ENCODE measurements at places on chromosomes 6 and 20.

GRCh38 chr20:58749098-58749769, 56.6 kb downstream of the NPEPL1 start:
- DNase-seq: no peak

GRCh38 chr20:3786665-3787323, at the start of gene CENPB:
Gene CENPB (minus strand): TSS chr20:3786740. CDS start chr20:3786483, 257 bp downstream.
- peak; percentile 74 for DNase-seq

DNA sequence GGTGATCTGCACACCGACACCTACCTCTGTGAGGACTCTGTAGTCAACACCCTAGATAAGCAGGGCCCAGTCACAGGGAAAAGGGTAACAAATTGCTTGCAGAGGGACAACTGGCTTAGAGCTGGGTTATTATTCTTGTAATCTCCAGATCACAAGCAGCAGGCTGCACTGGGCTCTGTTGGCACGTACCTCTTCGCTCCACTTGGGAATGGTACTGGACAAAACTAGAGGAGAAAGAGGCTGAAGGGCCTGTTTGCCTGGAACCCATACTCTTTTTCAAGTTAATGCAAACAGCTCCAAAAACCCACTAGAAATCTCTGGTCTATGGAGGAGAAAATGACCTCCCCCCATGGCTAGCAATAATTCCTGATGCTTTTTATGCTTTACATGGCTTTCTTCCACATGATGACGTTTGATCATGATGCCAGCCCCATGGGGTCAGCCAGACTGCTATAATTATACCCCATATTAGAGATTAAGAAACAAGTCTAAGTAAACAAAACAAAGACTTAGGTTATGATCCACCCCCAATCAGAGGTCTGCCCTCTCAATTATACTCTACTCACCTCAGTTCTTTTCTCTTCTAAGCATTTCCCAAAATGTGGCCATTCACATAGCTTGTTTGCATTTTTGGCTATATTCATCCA, 190.0 kb downstream of the UNC5CL start:
- DNase-seq: no peak

- no peak for DNase-seq
These were observed 26.5 kb downstream of the EIF2S2 start for GRCh38 chr20:34085544-34086040.

DNA sequence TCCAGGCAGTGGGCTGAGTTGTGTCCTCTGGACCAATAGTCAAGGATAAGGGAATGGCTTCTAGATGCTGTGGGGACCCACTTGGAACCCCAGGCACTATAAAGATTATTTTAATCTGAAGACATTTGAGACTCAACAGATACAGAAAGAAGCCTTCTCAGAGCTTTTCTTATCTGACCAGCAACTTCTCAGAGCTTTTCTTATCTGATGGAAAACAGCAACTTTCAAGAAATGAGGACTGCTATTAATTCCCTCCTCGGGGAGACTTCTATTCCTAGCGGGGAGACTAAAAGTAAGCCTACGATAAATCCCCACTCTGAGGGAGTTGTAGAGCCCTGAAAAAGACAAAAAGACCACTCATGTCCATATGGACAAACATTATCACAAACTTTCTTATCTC, 160.5 kb downstream of the RNASET2 start:
- no peak for DNase-seq

- DNase-seq: no peak
These were observed 29.2 kb downstream of the SGK1 start for GRCh38 chr6:134288538-134289203.

DNA sequence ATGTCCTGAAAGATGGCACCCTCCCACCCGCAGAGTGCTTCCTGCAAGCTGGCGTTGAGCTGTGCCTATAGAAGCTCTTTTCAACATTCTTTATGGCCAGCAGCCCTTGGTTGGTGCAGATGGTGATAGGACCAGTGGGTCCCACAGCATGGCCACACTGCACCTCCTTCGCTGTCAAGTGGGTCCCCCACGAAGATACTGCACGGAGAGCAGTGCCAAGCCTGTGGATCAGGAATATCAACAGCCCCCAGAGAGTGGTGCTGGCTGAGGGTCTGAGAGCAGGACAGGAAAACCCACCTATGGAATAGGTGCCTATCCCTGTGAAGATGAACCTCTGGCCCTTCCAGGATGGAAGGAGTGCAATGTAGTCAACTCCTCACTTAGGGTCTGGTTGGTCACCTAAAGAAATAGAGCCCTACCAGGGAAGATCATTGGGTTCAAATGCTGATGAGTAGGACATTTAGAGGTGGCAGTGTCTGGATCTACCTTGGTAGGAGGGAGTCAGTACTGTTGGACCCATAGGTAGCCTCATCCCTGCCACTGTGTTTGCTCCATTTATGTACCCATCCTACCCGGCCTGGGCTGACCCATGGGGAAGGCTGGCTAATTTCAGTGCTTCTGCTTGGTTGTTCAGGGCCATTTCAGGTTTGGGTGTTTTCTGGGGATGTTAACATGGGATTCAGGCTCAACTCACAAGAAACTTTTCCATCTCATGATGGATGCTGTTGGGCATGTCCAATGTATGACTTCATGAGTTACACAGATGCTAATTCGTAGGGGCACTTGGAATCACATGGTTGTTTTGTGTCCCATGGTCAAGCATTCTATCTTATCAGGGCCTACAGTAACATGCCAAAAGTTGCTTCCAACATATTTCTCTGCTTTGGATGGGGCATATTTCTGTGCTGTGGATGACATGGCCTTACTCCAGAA, 33.4 kb upstream of the MICB start:
- no peak for DNase-seq

- DNase-seq: no peak
These were observed 94.0 kb downstream of the ADGRG6 start for GRCh38 chr6:142395768-142396231.

DNA sequence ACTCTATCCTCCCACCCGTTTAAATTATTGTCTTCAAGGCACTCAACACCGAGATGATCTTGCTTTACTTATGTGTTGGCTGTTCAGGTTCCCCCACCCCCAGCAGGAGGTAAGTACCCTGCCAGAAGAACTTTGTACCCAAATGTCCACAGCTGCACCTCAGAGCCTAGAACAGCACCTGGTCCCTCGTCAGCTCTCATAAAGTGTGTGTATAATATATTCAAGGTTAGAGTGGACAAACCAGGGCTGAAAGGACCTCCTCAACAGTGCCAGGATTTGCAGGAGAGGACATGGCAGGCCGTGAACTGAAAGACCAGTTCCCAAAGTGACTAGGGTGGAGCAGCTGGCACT, 5.9 kb upstream of the CPXM1 start:
- no peak for DNase-seq

GRCh38 chr6:38773338-38773737, 58.2 kb downstream of the DNAH8 start:
- no peak for DNase-seq

DNA sequence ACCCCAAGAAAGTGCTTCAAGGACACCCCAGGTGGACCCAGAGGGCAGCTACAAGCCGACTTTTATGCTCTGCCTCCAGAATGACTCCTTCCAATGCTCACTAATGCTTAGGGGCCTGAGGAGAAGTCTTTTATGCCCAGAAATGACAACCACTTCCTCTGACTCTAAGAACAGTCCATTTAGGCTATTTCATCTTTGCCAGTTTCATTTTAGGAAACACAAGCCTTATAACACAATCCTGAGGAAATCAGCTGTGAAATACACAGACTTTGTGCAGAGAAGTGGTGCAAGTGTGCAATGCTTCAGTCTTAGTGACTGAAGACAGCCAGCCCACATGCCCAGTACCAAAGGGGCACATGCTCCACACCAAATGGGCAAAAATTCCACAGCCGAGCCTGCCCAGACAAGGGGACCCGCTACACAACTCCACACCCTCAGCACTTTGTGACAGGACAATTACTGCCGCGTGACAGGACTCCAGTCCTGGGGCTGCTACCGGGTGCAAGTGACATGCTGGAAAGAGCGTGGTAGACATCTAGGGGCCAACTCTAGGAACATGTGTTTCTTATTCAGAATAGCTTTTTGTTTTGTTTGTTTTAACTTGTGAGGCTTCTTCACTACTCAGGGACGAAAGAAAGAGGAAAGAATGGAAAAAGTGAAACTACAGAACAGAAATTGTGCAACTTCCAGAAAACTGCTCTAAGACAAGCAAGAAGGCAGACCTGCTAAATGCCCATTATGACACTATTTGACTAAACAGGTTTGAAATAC, 28.2 kb upstream of the PLAGL1 start:
- no peak for DNase-seq

DNA sequence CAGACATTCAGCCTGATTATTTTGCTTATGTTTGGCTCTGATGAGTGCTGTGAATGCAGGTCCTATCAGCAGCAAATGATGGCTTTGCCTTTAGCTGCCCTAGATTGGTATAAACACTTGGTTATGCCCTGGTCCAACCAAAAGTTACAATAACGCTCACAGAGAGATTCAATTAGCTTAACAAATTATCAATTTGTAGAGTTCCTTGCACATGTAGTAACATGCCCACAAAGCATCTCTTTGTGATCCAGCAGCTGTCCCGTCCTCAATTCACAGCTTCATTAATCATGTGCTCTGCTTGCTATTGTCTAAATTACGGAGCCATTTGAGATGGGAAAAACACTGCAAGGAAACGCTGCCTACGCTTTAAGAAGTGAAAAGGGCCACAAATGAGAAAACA, 457.9 kb downstream of the HDGFL1 start:
- DNase-seq: no peak

DNA sequence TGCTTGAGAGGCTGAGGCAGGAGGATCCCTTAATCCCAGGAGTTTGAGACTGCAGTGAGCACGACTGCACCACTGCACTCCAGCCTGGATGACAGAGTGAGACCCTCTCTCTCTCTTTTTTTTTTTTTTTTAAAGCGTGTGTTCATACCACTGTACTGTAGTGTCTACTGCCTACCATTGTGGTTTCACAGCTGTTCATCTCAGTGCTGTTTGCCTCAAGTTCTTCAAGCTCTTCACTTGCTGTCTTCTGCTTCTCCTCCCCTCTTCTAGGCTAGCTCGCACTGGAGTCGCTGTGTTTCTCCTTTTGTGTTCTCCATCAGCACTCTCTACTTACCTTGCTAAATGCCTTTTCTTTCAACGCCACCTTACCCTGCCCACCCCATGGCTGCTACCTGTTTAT, 7.4 kb downstream of the FOXO3 start:
- DNase-seq: no peak

- no peak for DNase-seq
These were observed 19.3 kb downstream of the SULF2 start for GRCh38 chr20:47765691-47766594.

GRCh38 chr6:8556370-8557013, 121.1 kb upstream of the SLC35B3 start:
- no peak for DNase-seq

GRCh38 chr6:166927935-166928643, 28.3 kb downstream of the RNASET2 start:
- no peak for DNase-seq

- no peak for DNase-seq
These were observed 275.6 kb downstream of the CDH4 start for GRCh38 chr20:61527626-61528025.

DNA sequence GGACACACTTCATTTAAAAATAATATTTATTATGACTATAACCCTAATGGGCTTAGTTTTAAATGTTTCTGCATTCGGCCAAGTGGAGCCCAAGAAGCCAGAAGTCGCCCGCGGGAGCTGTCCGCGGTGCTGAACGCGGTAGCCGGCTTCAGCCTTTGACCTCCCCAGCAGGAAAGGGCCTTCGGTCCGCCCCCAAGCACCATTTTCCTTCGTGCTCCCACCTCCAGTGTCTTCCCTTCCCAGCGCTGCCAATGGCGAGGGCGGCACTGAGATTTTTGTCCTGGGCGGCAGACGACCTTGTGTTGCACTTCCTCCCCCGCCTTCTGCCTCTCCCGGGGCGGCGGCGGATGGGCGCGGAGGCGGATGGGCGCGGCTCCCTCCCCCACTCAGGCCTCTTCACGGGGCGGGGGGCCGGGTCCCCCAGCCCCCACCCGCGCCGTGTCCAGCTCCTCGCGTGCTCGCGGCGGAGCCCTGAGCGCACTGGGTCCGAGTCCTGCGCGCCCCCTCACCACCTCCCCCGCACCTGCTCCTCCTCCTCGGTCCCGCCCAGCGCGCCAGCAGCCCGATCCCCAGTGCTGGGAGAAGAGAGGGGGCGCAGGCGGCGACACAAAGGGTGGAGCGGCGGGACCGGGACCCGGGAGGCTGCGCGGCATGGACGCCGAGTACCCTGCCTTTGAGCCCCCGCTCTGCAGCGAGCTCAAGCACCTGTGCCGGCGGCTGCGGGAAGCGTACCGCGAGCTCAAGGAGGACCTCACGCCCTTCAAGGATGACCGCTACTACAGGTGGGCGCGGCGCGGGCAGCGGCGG, 23.6 kb upstream of the TMEM181 start:
- DNase-seq: no peak
